ENCODE measurements at places on chromosomes 6 and 20.

- no peak for DNase-seq
Measured at GRCh38 chr6:110363748-110364147, 5.6 kb upstream of the METTL24 start.

DNA sequence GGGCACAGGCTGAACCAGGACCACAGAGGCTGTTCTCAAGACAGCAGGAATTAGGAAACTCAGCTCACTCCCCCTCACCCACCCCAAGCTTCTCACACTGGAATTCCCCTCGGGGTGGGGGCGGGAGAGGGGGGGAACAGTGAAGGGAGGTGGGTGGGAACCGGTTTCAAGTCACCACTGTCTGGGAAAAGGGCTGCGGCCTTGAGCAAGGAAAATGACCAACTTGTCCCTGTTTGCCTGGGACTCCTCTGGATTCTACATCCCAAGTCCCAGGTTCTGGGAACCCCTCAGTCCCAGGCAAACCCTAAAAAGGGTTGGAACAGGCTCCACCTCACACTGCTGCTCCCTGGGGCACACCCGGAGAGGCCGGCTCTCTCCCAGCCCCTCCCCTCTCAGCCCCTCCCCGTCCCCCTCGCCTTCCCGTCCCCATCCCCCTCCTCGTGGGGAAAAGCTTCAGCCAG is 230.7 kb downstream of the TFAP2C start:
- DNase-seq = no peak

DNA sequence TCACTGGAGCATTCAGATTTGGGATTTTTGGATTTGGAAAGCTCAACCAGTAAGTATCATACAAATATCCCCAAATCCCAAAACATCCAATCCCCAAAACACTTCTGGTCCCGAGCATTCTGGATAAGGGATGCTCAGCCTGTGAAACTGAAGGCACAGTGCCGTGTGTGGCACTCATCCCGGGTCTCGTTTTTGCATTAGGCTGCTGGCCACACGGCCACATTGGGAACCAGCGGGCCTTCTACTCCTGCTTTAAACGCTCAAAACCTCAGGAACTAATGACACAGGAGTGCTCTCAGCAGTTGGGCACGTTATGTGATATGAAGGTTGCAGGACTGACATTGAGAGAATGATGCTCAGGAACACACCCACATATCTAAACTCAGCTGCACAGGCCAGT is 35.6 kb downstream of the PSMG4 start:
- no peak for DNase-seq

GRCh38 chr6:87407901-87408720 is at the start of gene CFAP206:
Gene CFAP206, plus strand, starts transcription at chr6:87407972. Its CDS starts 1,868 bp downstream, at chr6:87409840.
- peak; percentile 90 for DNase-seq

- no peak for DNase-seq
Measured at GRCh38 chr6:72551470-72551869, 70.4 kb upstream of the KCNQ5 start.

GRCh38 chr6:148760258-148760534 is 13.4 kb downstream of the UST start:
- DNase-seq = no peak

GRCh38 chr6:119277052-119277451 is 72.5 kb downstream of the MAN1A1 start:
- no peak for DNase-seq

- DNase-seq = no peak
Measured at GRCh38 chr6:42263165-42263728, 45.6 kb upstream of the MRPS10 start.

GRCh38 chr20:17624070-17624469 is 54.2 kb downstream of the DSTN start:
- no peak for DNase-seq

- DNase-seq = no peak
Measured at GRCh38 chr6:124334359-124334758, 530.7 kb downstream of the NKAIN2 start.

DNA sequence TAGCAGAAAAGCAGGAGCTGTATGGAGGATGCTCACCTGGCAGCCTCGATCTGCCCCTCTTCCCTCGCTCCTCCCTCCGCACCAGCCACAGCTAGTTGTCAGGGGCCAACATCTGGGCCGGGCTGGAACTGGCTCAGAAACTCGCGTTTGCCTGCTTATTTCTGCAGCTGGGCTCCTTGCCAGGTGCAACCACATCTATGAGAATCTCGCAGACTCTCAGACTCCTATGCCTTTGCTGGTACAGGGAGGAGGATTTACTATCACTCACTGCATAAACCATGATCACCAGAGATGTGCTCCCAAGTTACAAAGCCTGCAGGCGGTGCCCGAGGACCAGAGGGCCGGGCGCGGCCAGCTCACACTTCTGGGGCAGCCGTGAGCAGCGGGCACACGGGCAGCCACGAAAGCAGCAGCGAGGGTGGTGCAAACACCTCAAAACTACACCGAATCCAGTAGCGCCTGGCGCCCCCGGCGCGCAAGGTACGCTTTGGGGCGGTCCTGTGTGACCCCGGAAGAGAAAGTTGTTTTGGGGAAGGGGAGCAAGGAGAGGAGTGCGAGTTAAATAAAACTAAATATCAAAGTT is 577 bp upstream of the LRRC1 start:
- DNase-seq = peak; percentile 85

GRCh38 chr6:147053311-147053921 is 150.8 kb upstream of the STXBP5 start:
- no peak for DNase-seq

DNA sequence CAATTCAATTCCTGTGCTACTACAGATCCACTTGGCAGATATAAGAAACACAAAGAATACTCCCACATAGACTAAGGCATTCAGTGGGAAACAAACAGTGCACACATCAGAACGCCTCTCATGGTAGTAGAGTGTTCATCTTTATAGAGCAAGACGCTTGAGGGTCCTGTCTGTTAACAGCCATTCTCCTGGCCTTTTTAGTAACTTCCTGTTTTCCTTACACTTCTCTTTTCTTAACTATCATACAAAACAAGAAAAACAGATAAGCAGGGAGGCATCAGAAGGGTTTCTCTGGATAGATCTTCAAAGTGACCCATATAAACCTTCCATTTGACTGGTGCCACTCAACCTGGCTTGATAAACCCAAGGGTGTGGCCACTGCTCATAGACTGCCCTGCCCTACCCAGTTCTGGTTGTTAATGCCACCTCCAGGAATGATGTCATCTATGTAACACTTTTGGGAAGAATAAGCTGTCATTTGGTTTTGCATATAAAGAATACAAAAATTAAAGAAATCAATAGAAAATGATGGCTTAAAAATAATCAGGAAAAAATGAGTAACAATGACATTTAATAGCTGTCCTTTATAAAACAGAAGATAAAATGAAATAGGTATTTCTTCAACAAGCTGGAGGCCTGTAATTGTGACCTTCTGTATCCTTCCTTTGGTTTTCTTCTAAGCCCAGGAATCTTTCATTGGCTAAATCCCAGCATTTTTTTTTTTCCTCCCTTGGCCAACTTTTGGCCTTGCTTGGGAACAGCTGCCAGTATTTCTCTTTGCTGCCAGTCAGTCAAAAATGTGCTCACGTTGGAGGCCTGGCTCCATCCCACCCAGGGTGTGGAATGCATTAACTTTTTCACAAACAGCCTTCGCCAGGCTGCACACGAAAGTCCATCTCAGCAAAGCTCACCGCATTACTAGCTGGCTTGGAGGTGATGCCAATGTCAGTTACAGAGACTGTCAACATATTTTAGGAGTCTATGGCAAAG is 103.5 kb downstream of the GJA10 start:
- peak; percentile 73 for DNase-seq

- no peak for DNase-seq
Measured at GRCh38 chr20:36121981-36122930, 32.3 kb upstream of the EPB41L1 start.

DNA sequence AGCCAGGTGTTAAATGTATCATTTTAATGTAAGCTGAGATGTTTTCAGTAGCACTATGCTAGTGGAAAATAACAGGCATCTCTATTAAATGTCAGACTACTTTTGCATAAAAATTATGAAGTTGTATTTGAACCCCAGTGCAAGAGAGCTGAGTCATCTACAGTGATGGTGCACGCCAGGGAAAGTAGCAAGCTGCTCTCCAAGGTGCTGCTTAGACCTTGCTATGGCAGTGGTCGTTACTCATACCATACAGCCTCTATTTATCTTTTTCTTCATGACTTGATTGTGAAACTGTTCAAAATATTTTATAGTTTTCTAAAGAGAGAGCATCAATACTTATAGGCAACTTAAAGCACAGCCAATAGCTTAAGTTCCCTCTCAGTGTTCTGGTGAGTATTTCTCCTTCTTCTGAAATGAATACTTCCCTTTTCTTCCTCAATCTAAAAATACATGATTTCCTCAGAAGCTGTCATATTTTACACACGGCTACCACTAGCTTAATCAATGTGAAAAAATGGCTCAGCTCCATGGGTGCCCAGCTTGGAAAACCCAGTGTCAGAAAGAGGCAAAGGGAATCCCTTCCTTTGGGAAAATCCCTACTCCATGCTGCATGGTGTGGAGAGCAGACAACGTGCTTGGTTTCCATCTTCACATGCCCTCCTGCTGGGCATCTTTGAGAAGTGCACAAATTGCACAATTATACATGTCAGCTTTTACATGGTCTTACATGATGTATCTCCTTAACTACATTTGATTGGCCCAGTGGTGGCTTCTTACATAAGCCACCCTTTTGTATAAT is 105.6 kb downstream of the ELOVL4 start:
- no peak for DNase-seq

GRCh38 chr6:111843347-111844147 is 29.7 kb downstream of the FYN start:
- DNase-seq = no peak

DNA sequence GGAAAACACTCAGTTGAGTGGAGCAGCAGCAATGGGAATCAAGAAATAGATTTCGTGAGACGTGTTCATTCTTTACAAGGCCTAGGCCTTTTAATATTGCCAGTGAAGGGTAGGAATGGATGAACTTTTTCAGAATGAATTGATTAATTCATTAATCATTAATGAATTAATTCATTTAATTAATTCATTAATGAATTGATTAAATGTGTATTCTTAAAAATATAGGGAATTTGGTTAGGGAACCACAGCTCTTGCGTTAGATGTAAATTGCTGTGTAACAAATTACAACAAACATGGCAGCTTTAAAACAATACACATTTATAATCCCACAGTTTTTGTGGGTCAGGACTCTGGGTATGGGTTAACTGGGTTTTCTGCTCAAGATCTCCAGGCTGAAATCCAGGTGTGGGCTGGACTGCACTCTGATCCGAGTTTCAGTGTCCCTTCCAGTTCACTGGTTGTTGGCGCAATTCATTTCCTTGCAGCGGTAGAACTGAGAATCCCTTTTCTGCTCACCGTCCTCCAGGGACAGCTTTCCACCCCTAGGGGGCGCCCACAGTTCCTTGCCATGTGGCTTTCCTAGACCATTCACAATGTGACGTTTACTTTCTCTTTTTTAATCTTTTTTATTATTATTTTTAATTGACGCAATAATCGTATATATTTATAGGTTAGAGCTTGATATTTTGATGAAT is 32.8 kb upstream of the BCAS1 start:
- DNase-seq = no peak

DNA sequence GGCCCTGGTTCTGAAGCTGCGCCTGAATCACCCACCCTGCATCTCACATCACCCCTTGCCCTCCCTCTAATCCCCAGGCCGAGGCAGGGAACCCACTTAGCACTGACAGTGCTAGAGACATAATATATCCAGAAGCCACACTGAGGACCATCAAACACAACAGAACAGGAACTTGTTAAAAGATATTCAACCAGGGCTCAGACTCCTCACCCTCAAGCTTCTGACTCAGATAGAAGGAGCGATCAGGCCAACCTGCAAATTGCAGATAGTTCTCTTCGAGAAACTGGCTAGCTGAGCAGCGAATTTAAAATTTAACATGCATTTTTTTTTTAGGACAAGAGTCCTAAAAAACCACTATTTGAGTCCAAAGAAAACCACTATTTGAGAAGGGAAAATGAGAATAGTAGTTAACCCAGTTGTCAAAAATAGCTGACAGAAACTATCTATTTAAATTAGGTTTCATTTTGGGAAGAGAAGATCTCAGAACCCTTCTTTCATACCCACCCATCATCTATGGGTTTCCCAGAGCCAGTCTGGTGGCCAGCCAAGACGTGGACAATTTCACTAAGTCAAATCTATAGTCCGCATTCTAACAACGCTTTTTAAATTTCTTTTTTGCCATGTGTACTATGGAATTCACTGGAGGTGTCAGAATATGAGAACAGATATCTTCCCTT is 95.6 kb downstream of the OPRM1 start:
- DNase-seq = no peak

DNA sequence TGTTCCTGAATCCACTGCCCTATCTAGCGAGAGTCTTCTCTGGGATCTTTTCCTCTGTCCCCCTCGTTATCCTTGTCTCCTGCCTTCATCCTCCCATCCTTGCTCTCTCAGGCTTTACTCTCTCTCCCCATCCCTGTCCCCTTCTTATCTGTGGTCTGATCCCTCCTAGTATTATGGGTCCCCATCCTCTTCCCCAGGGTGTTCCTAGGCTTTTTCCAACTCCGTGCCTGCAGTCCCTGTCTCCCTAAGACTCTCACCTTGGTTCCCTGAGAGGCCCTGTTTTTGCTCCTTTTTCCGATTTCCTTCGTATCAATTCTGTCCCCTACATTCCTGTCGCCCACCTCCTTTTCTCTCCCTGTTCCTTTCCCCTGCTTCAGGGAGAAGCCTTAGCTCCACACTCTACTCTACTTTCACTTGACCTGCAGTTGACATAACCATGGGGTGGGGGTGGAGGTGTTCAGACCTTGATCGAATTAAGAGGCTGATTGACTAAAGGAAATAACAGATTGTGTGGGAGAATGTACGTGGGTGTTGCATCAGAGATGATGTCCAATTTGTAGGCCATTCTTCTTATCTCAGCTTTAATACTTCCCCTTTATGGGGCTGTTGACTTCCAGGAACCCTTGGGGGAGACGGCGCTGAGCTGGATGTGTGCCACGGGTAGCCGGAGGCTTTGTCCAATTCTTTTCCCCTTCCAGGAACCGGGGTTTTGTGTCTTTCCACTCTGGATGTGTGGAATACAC is 905 bp downstream of the PPARD start:
- DNase-seq = no peak

DNA sequence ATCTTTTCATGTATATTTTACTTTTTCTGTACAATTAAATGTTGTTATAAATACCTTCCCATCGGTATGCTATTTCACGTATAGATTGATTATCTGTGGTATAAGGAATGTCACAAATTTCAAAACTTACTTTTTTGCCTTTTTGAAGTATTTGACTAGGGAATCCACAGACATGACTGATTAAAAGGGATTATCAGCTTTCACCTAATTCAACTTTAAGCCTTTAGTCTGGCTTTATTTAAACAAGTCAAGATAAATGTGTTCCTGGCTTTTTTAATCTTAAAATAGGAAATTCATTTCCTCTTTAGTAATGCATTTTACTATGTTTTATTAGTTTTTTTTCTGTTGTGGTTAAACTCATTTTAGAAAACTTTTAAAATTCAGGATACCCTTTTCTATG is 160.0 kb downstream of the MACROD2 start:
- no peak for DNase-seq

- DNase-seq = no peak
Measured at GRCh38 chr6:122610690-122611455, 668 bp downstream of the PKIB start.

GRCh38 chr20:634148-634925 is 18.7 kb downstream of the SRXN1 start:
- DNase-seq = no peak

- no peak for DNase-seq
Measured at GRCh38 chr20:15252304-15252703, 914.9 kb upstream of the FLRT3 start.

- DNase-seq = no peak
Measured at GRCh38 chr6:90764001-90764400, 177.1 kb upstream of the MAP3K7 start.

GRCh38 chr6:151340219-151340978 is 51.0 kb downstream of the ZBTB2 start:
- DNase-seq = no peak

All from right forelimb (tissue), 1 donor.